EH (cell line): ENCODE measurements at places on chromosomes 3 and 15.

GRCh38 chr3:54536450-54536849, 391.4 kb downstream of the LRTM1 start:
- DNase-seq: no peak

DNA sequence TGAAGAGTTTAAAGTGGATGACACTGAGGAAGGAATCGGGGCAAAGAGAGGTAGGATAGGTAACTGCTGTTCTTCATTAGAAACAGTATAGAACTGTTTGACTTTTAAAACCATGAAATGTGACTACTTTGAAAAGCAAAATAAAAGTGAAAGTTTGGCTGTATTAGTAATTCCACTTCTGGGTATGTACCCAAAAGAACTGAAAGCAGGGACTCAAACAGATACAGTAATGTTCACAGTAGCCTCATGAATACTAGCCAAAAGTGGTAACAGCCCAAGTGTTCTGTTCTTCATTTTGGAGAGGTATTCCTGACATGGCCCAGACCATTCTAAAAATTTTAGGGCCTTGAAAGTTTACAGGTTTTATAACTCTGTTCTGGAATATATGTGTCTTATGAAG, 1055.4 kb downstream of the TBL1XR1 start:
- DNase-seq: no peak

DNA sequence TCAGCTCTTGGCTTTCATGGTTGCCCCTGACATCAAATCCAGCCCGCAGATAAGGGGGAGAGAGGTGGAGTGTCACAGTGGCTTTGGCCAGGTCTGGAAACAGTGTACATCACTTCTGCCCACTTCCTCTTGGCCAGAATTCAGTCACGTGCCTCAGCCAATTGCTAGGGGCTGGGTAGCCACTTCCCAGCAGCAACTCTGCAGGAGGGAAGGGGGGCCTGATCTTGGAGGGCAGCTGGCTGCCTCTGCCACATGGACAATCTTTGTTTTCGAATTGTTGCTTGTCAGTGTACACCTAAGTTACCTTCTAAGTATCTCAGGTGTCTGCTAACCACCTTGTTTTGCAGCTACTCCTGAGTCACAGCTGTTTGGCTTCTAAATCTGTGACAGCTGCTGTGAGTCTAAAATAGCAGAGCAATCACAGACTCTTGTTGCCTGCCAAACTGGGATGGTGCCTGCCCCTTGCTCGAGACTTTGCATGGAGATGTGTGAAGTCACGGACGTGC, 41.0 kb upstream of the LIMD1 start:
- DNase-seq: peak; percentile 65

DNA sequence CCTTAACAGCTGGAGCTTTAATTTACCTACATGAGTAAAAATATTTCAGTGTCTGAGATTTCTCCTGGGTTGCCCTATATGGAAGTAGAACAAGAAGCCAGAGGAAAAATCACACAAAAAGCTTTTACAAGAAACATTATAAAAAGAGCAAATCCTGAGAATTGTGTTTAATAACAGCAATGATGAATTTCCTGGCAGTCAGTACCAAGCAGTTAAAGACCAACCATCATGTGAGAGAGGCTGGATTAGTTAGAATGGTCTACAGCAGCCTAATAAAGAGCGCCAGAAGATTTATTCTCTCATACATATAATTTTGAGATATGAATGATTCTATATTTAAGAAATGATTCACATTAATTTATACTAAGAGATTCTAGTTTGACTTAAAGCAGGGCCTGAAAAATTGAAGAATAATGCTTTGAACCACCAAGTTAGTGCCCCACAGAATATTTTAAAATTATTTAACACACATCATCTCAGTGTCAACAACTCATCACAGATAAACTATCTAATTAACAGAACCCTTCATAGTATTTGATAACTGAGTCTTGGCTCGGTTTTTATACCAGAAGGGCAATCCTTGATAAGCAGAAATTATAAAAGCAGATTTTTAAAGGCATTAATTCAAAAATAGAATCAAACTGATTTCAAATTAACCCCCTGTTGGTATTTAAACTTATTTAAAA, 59.9 kb upstream of the DPH6 start:
- no peak for DNase-seq

GRCh38 chr3:55735976-55736375, 248.9 kb upstream of the WNT5A start:
- peak; percentile 22 for DNase-seq

DNA sequence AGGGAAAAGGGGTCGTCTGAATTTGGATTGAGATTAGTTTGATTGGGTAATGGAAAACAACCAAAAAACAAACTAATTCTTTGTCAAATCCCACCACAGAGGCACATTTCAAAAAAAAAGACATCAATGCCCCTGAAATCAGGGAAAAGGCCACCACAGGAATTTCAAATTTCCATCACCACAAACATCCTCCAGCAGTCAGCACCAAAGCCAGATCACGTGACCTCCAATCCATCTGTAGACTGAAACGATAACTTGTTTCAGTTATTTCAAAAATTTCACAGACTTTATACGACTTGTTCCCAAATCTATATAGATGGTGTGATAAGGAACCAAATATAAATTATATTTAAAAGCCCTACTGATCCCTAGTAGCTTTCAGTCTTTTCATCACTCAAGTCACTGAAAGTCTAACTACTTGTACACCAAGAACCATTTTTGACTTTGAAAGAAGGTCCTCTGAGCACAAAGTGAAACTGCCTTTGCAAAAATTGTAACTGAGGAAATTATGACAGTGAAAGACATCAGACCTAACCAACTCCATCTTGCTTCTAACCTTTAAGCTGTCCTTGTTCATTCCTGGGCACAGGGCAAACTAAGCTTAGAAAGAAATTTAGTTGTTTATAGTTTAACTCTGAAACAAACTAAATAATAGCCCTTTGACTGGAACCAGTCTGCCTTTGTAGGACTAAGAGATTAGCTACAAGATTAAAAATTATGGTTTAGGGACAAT, 48.1 kb upstream of the PLCL2 start:
- peak; percentile 21 for DNase-seq

DNA sequence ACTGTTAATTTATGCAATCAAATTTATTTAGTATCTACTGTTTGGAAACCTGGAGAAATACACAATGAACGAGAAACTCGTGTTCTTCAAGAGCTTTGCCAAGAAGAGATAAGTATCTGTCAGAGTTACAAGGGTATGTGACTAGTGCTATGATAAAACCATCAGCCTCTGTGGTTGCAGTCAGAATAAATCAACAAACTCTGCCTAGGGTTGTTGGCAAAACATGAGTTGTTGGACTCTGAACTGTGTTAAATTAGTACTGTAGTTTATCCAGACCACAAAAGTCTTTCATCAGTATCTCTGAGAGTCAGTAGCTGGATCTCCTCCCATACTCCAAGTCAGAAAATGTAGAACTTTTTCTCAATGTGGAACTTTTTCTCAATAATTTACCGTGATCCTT, 918.4 kb downstream of the NAALADL2 start:
- peak; percentile 84 for DNase-seq

DNA sequence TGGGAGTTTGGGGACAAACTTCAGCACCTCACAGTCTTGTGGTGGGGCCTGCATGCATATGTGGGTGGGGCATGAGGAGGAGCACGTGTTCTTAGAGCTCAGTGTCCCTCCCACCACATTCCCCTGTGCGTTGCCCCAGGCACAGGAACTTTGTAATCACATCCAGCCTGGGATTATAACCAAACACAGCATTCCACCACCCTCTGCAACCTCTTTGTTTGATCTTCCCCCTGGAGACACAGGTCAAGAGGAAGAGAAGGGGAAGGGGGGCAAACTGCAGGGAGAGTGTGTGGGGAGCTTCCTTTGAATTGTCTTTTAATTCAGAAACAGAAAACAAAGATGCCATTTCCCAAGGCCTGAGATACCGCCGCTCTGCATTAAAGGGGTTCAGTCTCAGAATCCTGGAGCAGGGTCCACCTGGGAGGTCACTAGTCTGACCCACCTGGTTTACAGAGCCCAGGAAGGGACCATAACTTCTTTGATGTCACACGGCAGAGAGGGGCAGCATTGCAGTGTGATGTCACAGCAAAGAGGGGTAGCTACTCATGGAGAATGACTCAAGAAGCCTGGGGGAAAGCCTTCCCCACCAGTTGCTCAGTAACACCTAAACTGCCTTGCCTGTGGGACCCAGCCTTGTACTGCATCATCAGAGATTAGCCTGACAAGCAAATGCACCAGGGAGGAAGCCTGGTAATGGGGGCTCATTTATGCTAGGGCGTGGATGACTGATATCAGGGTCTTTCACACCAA, 106.3 kb upstream of the RNU6-1 start:
- peak; percentile 87 for DNase-seq

DNA sequence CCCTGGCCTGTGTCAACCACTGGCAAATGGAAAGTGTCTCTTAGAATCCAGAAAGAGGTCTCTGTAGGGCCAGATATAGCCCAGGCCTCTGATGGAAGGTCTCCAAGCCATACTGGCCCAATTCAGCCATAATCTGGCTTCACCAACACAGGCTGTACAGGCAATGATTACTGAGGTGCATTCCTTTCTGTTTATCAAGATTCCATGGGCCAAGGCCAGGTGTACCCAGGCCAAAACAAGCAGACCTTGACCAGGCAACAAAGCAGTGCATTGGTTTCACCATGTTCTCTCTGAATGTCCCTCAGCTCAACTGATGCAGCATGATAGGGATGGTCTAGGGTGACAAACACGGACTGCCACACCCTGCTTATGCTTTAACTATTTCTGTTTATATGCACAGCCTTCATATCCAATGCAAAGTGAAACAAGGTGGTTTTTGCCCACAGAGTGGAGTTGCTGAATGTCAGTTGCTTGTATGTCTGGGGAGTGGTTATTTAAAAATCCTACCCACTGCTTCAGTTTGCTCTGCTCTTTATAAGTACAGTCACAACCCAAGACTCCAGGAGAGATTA, 25.2 kb downstream of the CCNL1 start:
- DNase-seq: no peak

DNA sequence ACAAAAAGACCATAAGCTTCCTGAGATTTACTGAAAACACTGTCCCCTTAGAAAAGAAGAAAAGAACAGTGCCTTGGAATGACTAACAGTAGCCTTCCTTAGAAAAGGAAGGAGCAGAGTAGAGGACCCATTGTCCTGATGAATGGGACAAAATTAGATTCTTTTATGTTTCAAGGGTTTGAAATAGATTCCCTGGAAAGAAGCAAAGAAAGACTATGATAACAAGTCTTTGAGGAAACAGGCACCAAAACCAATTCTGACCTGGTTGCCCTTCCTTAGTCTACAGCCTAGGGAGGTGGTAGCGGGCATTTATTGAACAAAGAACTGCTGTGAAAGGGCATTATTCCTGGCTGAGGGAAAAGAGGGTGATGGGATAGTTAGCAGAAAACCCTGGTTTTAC, 1024.8 kb downstream of the TBL1XR1 start:
- DNase-seq: no peak
